ENCODE measurements at places on chromosomes 11 and 22.

DNA sequence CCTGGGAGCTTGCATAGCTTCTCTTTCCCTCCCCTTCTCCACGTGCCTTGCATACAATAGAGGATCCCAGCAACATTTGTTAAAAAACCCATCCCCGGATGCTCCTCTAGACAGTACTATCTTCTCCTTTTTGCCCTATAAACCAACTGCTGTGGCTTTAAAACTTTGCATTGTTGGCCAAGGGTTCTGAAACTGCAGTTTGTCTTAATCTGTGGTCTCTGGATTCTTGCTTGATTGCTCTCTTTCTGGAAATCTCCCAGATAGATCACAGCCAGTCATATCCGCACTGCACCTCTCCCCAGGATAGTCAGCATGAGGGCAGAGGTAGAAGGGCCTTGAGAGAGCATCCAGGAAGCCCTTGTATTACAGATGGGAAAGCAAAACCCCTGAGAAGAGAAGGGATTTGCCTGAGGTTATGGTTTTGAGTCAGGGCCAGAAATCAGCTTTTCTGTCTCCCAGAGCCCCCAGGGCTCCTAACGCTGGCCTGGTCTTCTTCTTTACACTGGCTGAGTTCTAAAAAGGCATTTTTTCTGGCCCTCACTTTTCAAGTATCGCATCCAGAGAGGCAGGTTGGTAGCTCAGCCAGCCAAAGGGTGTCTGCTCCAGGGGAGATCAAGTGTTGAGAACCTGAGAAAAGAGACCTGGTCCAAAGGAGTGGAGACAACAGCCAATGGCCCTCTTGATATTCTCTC, 70.6 kb downstream of the ADM start:
- DNase-seq: no peak

DNA sequence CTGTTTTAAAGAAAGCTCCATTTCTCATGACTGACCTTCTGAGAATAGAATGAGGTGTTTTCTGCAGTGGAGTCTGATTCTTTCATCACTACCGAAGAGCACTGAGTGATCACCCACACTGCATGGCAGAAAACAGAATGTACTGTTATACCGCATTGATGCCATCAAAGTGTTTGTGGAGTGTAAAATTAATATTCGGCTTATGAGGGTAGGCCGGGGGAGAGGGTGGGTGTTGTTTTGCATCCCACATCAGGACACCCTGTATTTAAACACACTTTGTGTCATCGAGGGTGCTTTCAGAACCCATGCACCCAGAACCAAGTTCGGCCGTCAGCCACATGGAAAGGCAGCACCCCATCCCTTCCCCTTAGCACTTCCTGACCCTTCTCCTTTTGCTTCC, 41.3 kb upstream of the ETS1 start:
- DNase-seq: peak; percentile 40

DNA sequence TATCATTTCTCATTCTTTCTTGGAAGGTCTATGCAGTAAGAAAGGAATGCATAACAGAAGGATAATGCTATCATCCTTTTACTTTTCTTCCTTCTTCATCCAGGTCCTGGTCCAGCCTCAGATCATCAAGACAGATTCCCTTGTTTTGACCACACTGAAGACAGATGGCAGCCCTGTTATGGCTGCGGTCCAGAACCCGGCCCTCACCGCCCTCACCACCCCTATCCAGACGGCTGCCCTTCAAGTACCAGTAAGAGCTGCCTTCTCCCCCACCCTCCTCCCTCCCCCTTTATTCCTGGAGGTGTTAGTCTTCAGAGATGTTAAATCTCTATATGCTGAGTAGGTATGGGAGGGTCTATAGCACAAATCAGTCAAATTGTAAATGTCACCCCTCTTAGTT, 37.9 kb downstream of the SREBF2 start:
- no peak for DNase-seq

DNA sequence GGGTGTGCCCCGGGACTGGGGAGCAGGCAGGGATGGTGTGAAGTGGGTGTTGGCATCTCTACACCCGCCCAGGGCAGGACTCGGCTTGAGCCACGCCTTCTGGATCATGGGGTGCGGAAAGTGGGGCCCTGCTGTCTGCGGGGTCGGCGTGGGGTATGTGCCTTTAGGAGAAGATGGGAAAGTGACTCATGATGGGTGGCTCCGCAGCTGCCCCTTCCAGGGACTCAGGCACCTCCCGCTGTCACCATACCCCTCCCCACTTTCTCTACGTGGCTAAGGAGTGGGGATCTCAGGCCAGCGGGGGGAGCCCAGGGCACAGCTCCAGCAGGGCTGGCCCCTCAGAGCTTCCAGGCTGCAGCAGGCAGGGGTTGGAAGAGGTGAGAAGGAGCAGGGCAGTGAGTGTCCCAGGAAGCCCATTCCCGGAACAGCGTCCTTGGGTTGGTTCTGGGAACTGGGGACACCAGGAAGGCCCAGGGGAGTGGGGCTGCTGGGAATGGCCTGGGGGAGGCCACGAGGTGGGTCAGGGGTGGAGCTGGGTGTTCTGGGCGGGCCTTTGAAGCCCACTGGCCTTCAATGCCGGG, 102.9 kb upstream of the FGF3 start:
- no peak for DNase-seq

GRCh38 chr11:12134236-12134585, 23.8 kb downstream of the MICAL2 start:
- no peak for DNase-seq

GRCh38 chr22:48256041-48256739, 1493.7 kb downstream of the TBC1D22A start:
- DNase-seq: no peak

- DNase-seq: peak; percentile 69
Observed at GRCh38 chr11:67356864-67357561, 3.7 kb upstream of the POLD4 start.

DNA sequence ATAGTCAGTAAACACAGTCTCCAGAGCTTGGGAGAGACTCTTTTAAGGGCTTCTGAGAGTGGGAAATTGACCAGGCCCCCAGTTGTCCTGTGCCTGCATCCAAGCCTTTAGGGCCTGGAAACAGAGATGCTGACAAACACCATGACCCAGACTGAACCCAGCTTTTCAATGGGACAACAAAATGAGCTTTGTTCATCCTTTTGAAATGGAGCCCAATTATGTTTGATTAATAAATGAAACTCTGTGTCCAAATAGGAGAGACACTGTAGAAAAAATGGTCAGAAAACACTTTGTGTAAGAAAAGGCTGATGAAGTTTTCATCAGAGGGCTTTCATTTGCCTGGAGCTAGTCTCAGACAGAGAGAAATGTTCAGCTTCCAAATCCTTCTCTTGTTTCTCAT, 146.0 kb downstream of the RRAS2 start:
- DNase-seq: no peak

- no peak for DNase-seq
Observed at GRCh38 chr11:12799334-12799835, 125.2 kb downstream of the TEAD1 start.

GRCh38 chr11:17547051-17547577, at the start of gene OTOG:
Gene OTOG, plus strand, starts transcription at chr11:17547259. Its CDS starts 114 bp downstream, at chr11:17547373.
- DNase-seq: no peak

- DNase-seq: no peak
Observed at GRCh38 chr11:32555091-32555490, 28.5 kb upstream of the EIF3M start.

DNA sequence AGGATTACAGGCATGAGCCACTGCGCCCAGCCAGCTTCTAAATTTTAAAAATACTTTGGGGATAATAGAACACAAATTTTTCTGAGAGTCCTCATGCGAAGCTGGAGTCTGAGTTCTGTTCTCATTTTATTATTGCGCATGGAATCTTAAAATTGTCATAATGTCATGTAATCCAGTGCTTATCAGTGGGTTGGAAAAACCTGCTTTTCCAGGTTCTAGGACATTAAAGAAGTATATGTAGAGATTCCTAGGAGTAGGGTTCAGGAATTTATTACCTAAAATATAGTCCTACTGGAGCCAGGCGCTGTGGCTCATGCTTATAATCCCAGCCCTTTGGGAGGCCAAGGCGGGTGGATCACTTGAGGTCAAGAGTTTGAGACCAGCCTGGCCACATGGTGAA, 4.6 kb upstream of the E2F8 start:
- no peak for DNase-seq

DNA sequence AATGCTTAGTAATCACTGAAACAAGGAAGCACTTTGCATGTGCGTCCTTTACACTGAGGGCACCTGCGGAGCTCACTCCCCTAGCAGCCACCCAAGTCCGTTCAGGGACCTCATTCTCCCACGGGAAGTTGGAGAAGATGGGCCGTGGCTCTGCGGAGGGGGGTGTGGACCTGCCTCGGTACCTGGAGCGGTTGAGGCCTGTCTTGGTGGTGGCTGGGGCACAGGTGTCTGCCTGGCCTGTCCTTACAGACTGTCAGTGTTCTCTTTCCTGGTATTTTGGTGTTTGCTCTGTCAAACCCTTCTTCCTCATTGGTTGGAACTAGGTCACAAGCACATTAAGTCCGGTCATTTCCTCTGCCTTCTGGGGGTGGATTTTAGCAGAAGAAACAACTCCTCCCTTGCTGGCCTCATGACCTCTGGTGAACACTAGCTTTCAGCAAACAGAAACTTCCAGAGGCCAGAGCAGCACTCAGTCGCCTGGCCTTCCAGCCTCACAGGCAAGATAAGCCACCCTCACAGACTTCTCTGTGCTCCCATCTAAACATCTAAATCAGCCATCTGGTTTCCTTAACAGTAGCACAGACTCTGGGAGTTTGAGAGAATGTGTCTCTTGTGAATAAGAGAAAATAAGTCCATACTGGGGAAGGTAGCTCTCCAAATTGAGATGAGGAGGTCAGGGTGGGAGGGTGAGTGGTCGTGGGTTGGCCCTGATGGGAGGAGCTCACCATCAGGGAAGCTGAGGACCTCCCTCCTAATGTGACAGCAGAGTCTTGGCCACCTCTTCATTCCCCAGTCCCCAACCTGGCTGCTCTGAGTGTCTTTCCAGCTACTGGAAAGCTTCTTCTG, 8.6 kb downstream of the SNAP29 start:
- peak; percentile 4 for DNase-seq

DNA sequence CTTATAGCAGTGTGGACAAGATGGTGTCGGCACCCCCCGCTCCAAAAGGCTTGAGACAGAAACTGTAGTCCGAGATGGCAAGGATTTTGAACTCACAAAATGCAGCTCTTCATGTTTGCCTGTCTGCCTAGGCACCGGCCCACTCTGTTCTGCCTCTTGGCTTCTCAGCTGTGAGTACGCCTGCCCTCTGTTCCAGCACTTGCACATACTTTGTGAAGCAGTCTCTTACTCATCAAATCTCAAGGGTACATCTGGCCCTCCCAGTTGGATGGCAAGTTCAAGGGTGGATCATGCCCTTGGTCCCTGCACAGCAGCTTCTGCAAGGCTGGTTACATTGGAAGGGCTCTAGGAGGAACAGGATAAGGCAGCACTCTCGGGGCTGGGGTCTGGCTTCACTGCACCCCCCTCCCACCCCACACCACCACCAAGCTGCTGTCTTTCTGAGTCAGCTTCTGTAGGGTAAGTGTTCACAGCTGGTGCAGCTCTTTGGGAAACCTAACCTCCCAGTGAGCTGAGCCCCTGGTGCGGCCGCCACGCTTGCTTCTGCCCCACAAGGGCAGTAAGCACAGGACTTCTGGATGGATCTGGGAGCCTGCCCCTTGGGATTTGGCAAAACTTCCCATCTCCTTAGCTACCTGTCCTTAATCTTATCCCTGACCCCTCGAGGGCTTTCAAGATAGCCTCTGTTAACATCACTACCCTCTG, 37.2 kb downstream of the FAM83F start:
- DNase-seq: no peak

- peak; percentile 43 for DNase-seq
Observed at GRCh38 chr22:38766076-38766777, 10.4 kb upstream of the SUN2 start.

- DNase-seq: peak; percentile 62
Observed at GRCh38 chr11:116928102-116928777, 90.8 kb upstream of the APOA1 start.

DNA sequence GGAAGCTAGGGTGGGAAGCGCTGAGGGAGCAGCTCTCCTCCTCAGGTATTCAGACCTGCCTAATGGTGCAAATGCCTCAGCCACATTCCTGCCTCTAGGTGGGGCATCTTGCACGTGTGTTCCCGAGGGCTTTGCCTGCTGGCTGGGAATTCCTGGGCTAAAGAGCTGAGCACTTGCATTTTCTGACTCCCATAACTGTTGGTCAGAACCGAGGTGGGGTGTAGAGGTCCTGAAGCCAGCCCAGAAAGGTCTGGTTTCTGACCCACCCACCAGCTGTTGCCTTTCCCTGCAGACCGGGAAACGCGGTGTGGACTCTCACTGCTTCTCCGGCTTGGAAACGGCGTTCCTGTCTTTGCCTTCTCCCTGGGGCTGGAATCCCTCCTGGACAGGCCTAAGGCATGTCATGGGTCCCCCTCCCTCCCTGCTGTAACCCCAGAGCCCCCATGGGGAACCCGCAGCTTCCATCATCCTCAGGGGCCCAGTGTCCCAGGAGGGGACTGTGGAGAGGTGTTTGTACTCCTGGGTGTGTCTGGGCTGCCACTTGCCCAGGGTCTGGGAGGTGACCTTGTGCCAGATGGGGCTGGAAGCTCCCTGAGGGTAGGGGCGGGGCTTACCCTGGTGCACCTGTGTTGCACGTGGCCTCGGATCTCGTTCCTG, 24.0 kb upstream of the SMIM38 start:
- no peak for DNase-seq

- DNase-seq: no peak
Observed at GRCh38 chr11:2453436-2453835, 8.6 kb downstream of the KCNQ1 start.

DNA sequence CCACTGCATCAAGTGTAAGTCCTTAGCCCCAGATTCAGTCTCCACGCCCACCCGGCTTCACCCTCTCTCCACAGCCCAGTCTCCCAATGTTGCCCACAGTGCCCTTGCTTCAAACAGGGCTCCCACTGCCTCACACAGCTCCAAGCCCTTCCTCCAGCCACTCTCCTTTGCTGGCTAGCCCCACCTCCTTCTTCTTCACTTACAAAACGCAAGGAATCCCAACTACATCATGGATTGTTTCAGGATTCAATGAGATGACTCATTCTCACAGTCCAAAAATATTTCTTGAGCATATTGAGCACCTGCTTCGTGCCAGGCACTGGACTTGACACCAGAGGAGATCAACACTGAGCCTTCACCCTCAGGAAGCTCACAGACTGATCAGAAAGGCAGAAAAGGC, 533.5 kb downstream of the BUD13 start:
- no peak for DNase-seq

- DNase-seq: no peak
Observed at GRCh38 chr11:26150031-26150430, 181.9 kb upstream of the ANO3 start.

GRCh38 chr11:71527576-71528210, 626 bp downstream of the KRTAP5-7 start:
- no peak for DNase-seq

GRCh38 chr11:128767591-128768001, 73.7 kb downstream of the FLI1 start:
- no peak for DNase-seq

- DNase-seq: no peak
Observed at GRCh38 chr11:17803754-17804334, 69.3 kb downstream of the KCNC1 start.

- DNase-seq: no peak
Observed at GRCh38 chr11:29159552-29160465, 857.0 kb downstream of the KCNA4 start.
